Putamen (tissue), 1 donor: ENCODE measurements at places on chromosomes 2 and 18.

DNA sequence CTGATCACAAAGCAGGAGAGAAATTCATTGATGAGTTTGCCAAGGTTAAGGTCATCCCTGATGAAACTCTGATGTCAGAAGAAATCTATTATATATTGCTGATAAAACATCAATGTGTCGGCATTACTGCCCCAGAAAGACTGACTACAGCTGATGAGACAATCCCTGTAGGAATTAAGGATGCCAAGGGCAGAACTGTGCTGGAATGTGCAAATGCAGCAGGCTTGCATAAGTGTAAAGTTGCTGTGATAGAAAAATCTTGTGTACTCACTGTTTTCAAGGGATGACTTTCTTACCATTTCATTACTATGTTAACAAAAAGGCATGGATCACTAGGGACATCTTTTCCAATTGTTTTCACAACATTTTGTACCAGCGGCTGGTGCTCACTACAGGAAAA, 19.7 kb upstream of the MARCO start:
- no peak for DNase-seq

DNA sequence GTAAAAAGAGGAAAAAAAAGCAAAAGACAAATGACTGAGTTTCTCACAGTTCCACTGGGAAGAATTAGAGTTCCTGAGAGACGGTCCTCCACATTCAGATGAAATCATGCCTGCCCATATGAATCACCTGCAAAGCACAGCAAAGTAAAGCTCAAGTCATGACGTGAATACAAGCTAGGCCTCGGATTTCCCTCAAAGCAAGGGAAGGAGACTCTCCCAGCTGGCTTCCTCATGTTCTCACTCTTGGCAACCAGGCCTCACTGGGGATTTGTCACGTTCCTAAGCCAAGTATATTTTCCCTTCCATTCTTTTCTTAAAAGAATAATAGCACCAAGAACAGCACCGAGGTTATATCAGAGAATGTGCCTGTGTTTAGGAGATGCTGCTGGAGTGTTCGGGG, 47.0 kb downstream of the CYP27C1 start:
- no peak for DNase-seq

DNA sequence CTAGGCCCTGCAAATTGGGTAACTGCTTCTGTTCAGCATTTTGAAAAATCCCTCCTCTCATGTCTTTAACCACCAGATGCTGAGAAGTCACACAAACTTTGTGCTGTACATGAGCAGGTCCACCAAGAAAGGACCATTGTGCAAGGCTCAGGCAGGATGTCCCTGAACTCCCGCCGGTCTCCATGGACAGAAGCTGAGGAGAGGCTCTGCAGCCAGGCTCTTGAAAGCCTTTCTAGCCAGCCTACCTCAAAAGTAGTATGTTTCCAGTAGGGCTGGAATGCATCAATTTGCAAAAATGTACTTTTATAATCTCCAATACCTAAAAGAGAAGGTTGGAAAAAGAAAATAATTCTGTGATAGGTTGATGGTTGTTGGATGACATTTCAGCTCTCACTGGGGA, 47.0 kb upstream of the SH3BP4 start:
- DNase-seq = no peak

GRCh38 chr2:63057249-63058143, 6.9 kb downstream of the OTX1 start:
- no peak for DNase-seq

DNA sequence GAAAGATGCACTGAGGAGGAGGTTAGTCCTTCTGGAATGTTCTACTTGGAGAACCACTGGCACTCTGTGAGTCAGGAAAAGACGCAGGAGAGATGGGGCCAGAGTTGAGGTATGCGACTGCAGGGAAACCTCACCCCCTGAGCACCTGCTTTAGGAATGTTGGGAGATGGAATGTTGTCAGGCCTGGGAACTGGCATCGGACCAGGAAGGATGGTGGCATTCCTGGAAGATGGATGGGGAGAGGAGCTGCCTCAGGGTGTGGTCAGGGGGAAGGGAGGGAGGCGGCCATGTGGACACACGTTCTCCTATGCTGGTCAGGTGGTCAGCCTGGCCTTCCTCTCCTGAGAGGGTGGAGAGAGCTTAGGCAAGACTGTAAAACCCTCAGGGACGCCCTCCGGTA, 146.3 kb downstream of the CELF4 start:
- no peak for DNase-seq

DNA sequence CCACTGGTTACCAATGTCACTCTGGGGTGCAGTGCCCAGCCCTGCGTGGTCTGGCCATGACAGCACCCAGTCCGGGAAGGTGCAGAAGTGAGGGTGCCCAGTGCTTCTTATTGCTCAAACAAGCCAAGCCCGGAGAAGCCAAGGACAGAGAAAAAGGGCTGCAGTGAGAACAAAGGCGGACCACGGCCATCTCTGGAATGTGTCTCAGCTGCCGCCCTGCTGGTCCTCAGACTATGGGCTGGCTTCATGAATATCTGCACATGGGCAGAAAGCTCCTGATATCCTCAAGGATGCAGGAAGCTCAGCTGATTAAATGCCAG, 28.7 kb downstream of the COPS9 start:
- no peak for DNase-seq

DNA sequence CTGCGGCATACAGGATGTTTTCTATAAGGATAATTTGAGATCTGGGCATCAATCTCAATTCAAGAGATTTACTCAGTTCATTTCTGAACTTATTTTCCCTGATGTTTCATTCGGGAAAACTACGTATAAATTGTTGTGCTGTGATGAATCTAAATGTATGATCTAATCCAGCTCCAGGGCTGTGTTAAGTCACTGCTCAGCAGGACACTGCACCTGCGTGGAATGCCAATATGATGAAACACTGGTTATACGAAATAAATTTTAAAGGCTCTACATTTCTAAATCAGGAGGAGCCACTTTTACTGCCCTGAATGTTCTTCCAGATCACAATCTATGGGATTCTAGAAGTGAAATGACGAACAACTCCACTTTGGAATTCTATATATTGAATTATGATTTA, 259.0 kb downstream of the HNMT start:
- no peak for DNase-seq

GRCh38 chr2:234287650-234288049, 209.2 kb downstream of the ARL4C start:
- DNase-seq = no peak

DNA sequence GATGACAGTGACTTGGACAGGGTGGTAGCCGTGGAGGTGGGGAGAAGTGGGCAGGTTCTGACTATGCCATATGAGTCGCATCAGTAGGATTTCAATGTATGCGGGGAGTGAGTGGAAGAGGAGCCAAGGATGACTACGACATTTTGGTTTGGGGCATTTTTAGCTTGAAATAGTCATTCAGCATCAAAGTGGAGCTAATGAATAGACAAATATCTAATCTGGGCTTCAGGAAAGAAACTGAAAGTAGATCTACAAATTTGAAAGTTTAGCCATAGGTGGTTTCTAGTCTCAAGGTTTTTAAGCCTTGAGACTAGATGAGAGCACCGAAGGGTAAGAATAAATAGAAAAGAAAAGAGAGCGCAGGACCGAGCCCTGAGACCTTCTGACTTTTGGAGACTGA, 58.3 kb downstream of the FEZ2 start:
- DNase-seq = no peak

DNA sequence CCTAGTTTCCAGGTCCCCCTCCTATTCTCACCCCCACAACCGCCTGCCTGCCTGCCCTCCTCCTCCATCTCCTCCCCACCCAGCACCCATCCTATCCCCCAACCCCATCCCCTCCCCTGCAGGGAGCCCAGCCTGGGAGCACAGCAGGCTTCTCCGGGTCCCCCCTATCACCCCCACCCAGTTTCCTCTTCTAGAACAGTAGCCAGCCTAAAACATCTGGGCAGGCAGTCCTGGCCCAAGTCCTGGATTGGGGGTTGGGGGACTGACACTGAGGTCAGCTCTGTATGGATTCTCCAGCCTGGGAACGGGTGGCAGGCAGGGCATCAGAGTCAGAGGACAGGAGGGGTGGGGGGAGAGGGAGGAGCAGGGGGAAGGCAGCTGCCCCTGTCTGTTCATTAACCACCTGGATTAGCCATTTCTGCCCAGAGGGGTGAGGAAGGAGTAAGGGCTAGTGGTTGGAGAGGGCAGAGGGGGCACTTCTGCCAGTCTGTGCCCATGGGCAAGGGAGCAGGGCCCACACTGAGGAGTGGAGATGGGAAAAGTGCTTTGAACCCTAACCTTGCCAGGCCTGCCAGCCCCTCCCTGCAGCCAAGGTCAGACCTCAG, 60.0 kb downstream of the TNS1 start:
- peak; percentile 74 for DNase-seq

DNA sequence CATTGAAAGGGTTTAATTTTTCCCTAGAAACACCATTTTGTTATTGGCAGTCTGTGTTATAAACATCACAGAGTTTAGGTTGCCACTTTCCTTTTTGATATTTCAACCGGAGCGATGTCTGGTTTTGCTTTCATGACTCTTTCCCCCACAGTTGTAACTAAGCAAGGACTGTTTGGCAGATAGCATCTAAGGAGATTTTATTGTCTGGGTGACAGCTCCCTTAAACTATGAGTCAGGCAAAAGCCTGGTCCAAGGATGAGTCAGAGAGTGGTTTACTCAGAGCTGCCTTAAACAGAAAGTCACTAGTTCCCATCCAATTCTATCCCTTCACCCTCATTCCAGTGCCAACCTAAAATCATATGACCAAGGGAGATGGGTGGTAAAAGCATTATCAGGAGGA, 341.6 kb upstream of the VWC2L start:
- DNase-seq = peak; percentile 8

- no peak for DNase-seq
Observed at GRCh38 chr2:136436936-136437335, 319.0 kb upstream of the CXCR4 start.

DNA sequence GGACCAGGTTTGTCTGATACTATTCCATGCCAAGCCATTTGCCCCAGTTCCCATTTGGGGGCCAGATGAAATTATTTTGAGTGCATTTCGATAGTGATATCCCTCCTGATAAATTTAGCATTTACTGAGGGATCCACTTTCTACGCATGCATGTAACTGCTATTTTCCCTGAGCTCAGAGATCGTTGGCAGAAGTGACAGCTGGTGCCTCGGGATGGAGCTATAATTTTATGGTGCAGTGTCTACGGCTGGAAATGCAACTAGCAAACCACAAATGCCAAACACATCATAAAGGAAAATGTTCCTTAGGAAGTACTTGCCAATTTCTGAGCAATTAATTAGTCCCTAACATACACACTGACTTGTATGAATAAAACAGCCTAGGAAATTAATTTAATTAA, 254.8 kb downstream of the SLC8A1 start:
- DNase-seq = no peak

DNA sequence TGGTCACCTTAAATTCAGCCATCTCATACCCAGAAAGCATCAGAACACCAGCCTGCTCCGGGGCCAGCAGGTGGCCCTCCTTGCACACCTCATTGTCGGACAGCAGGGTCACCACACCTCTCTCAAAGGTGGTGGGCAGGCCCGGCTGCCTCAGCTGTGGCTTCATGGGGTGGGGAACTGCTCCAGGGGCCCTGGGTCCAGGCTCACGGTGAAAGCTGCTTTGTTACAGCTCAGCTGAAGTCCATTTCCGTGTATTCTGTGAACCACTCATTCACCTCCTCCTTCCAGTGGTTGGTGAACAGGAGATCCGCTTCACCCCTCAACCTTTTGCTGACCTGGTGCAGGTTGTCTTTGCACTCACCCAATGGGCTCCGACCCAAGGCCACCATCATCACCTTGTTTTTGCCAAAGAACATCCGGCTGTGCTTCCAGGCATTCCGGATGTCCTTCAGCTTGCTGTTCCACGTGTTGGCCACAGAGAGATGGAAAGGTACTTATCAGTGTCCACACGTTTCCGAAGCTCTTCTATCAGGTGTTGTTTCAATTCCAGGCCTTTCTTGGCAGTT, 78.6 kb upstream of the LDLRAD4 start:
- DNase-seq = no peak

- DNase-seq = no peak
Observed at GRCh38 chr2:47893771-47894170, 12.5 kb downstream of the FBXO11 start.

- no peak for DNase-seq
Observed at GRCh38 chr18:36195427-36196122, 8.3 kb downstream of the MOCOS start.

DNA sequence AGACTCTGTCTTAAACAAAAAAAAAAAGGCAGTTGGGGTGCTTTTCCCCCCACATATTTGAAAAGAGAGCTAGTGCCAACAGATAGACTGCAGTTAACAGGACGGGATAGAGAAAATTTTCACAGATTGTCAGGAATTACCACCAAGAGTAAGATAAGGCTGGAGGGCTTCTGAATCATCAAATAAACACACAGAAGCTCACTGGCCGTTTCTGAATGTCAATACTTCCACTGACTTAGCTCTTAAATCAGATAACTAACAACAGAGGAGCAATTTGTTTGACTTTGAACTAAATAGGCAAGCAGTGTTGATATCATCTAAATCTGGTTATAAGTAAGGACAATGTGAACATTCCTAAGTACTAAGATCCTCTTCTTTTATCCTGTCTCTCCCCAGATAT, 34.7 kb downstream of the PIEZO2 start:
- DNase-seq = no peak

DNA sequence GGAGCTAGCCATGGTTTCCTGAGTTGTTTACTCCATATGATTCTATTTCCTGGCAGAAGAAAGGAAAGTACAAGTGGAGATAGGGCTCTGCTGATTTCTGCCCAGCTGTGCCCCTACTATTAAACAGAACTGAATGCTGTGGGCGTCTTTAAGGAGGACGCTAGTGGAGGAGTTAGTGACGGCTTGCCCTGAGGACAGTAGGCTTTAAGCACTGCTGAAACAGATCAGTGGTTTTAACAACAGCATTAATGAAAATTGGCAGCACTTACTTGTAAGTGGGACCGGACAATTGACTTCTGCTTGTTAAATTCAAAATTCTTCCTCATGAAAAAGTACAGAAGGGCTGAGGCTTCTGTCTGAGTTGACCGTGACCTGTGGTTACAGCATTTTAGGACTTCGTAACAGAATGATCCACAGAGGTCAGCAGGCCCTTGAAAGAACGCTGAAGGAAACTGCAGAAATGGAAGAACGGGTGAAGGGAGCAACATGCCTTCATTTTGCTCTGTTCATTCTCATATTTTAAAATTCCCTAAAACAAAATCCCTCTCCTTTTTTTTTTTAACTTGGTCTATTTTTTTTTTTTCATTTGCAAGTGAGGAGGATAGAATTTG, 80.6 kb upstream of the CCDC195 start:
- DNase-seq = no peak

DNA sequence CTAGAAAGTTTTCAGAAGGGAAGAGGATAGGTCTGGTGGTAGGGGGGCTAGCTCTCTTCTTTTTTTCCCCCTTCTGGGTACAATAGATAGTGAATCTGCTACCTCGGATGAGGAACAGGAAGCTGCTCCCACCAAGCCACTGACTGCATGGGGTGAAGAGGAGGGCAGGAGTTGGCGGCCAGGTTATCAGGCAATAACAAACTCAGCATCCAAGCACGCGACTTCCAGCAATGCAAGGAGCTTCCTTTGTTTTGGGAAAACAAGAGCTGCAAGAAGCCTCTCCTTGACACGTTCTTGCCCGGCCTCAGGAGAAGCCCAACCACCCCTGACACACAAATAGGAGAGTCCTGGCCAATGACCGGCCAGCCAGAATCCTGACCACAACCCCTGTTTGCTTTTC, 32.2 kb downstream of the NHEJ1 start:
- DNase-seq = no peak
